ENCODE measurements at places on chromosomes 7 and 10.

DNA sequence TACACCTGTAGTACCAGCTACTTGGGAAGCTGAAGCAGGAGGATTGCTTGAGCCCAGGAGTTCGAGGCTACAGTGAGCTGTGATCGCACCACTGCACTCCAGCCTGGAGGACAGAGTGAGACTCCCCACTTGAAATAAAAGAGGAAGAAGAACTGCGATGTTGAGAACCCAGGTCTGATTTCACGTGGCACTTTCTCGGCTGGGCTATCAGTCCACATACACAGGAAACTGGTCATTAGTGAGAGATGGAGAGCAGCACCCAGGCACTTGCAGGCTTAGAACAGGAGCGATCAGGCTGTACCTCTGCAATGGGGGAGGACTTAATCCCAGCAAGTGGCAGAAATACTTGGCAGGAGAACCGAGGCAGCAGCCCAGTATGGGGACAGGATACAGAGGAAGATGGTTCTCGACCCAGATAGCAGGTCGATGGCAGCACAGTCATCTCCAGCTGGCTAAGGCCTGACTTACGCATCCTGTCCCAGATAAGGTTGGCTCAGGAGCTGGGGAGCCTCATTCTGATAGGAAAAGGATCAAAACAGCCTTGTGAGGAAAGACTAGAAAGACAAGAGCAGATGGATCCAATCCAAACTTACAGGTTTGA, 487.7 kb upstream of the AUTS2 start:
- no peak for DNase-seq

- DNase-seq = no peak
Measured at GRCh38 chr10:89151857-89152256, 55.3 kb downstream of the CH25H start.

DNA sequence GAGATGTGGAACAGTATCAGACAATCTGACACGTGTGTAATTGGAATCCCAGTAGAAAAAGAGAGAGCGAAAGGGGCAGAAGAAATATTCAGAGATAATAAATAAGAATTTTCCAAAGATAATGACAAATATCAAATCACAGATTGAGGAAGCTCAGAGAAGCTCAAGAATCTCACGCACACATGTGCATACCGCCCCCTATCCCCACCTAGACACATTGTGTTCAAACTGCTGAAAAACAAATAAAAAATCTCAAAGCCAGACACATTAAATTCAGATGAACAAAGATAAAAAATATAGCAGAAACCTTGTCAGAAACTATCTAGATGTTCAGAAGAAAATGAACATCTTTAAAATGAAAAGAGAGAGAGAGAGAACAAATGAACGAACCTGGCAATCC, 17.2 kb downstream of the SFR1 start:
- no peak for DNase-seq

- DNase-seq = no peak
Measured at GRCh38 chr10:56383806-56384205, 22.7 kb upstream of the ZWINT start.

- DNase-seq = no peak
Measured at GRCh38 chr10:133401500-133401899, 7.5 kb downstream of the MTG1 start.

- no peak for DNase-seq
Measured at GRCh38 chr10:113425541-113425951, 127.3 kb upstream of the HABP2 start.

GRCh38 chr10:10235003-10235402, 782.7 kb upstream of the CELF2 start:
- peak; percentile 0 for DNase-seq

- DNase-seq = no peak
Measured at GRCh38 chr7:36155811-36156361, 2.8 kb downstream of the EEPD1 start.

GRCh38 chr7:144497282-144497681, 93.8 kb upstream of the NOBOX start:
- DNase-seq = no peak

GRCh38 chr7:5422396-5423305, 983 bp downstream of the TNRC18 start:
- no peak for DNase-seq
